T-cell (primary cell): ENCODE measurements at places on chromosomes 3 and 15.
A peak's percentile ranks its signal among the peaks of the same experiment; 100 is the strongest.

- DNase-seq, result no peak
Measured at GRCh38 chr3:46414739-46415138, 7.7 kb downstream of the CCRL2 start.

DNA sequence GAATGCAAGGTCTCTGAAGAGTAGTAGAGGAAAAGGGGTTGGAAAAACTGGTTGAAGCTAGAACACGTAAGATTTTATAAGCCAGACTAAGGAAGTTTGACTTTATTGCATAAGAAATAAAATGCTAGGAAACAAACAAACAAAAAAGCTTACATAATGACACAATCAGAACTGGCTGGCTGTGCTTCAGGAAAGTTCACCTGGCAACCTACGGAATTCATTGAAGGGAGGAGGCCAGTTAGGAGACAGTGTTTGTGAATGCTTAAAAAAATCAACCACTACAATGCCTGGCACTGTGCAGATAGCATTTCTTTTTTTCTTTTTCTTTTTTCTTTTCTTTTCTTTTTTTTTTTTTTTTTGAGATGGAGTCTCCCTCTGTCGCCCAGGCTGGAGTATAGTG, 1.9 kb upstream of the ICE2 start:
- DNase-seq, result no peak

- no peak for DNase-seq
Measured at GRCh38 chr15:89406940-89407607, 72.5 kb upstream of the POLG start.

- peak; percentile 82 for DNase-seq
Measured at GRCh38 chr3:15268033-15268631, 62.1 kb downstream of the CAPN7 start.

- no peak for DNase-seq
Measured at GRCh38 chr3:74603292-74603691, 11.2 kb downstream of the CNTN3 start.

- peak; percentile 40 for DNase-seq
Measured at GRCh38 chr3:161310649-161311423, 60.5 kb downstream of the SPTSSB start.

DNA sequence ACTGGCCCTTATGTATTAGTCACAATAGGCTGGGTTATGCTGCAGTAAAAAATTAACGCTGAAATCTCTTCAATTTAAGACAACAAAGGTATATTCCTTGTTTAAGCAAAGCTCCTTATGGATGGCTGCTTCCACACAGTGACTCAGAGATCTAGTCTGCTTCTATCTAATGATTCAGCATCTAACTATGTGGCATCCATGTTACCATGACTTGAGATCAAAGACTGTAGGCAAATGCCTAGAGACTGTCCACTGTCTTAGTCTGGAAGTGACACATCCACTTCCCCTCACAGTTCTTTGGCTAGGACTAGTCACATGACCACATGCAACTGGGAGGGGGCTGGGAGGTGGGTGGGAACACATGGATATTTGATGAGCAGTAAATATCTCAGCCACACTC, 61.3 kb upstream of the PSMD6 start:
- no peak for DNase-seq

GRCh38 chr15:33644304-33644703, 324.0 kb upstream of the CHRM5 start:
- DNase-seq, result no peak

DNA sequence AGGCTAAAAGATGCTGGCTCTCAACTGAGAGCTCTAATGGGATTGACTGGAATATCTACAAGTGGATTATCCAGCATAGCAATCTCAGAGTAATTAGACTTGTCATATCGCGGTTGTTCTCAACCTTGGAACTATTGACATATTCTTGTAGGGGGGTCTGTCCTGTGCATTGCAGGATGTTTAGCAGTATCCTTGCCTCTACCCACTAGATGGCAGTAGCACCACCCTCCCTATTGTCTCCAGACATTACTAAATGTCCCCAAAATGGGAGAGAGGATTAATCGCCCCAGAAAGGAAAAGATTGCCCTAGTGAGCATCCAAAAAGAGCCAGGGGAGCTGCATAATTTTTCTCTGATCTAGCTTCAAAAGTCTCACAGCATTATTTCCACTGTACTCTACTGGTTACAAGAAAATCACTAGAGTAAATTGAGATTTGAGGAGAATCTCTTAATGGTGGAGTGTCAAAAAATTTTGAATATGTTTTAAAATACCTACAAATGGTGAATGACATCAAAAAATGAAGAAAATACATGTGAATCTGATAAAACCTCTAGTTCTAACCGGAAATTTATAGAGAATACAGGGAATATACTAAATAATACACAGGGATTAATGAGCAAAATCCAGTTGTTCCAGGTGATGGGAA, 388.2 kb upstream of the AGTR1 start:
- DNase-seq, result no peak

- DNase-seq, result no peak
Measured at GRCh38 chr3:16995601-16996000, 110.8 kb downstream of the PLCL2 start.

DNA sequence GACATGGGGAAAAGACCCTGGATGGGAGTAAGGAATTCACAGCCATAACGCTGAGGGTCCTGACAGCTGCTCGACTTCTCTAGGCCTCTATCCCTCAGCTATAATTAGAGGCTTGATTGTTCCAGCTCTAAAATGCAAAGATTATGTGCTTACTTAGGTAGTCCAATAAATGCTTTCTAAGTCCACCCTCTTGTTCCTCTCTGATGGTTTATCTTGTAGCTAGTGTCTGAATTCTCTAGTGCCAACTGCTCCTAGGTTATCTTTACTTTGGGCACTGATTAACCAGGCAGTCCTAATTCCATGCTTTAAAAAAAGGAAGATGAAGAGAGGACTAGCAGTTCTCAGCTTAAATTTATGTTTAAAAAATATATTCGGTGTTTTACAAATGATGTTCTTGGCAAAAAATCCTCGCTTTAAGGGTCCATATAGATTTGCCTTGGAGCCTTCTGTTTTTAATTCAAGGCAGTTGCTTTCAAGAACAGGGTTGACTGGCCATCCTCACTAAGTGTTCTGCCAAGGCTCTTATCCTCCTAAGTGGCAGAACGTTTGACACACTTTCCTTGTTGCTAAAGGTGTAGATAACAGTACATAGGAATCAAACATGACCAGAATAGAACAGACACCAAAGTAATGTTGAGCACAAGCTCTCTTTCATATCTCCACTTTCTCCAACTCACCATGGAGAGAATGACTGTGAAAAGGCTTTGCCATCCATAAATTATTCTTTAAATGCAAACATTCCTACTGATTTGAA, 60.6 kb downstream of the THRB start:
- no peak for DNase-seq

DNA sequence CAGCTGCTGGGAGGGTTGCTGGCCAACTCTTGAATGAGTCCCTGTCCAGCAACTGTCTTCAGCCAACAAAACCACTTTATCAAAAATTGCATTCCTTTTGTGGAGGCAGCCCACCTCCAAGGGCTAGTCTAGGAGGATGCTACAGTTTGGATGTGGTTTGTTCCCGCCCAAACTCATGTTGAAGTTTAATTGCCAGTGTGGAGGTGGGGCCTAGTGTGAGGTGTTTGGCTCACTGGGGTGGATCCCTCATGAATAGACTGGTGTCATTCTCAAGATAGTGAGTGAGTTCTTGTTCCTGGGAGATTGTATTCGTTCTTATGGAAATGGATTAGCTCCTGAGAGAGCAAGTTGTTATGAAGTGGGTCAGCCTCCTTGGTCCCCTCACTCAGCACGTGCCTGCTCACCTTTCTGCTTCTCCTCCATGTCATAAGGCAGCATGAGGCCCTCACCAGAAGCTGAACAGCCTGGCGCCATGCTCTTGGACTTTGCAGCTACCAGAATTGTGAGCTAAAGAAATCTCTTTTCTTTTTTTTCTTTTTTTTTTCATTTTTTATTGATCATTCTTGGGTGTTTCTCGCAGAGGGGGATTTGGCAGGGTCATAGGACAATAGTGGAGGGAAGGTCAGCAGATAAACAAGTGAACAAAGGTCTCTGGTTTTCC, 4.2 kb upstream of the RFC4 start:
- DNase-seq, result no peak

- DNase-seq, result no peak
Measured at GRCh38 chr3:52792413-52792812, 2.2 kb upstream of the ITIH3 start.

DNA sequence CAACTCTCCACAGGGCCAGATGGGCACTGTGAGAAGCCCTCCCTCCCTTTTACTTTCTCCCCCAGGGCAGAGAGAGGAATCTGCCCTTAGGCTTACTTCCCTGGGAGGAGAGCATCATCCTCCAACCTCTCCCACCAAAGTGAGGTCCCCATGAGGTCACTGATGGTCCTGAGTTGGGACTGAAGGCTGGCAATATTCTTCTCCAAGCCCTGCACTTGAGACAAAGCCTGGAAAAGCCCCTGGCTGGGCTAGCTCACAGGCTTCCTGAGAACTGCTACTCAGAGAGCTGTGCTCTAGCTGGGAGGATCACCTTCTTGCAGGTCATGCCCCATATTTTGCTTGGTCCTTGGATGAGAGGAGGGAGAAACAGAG, 110.0 kb upstream of the MEF2A start:
- no peak for DNase-seq

DNA sequence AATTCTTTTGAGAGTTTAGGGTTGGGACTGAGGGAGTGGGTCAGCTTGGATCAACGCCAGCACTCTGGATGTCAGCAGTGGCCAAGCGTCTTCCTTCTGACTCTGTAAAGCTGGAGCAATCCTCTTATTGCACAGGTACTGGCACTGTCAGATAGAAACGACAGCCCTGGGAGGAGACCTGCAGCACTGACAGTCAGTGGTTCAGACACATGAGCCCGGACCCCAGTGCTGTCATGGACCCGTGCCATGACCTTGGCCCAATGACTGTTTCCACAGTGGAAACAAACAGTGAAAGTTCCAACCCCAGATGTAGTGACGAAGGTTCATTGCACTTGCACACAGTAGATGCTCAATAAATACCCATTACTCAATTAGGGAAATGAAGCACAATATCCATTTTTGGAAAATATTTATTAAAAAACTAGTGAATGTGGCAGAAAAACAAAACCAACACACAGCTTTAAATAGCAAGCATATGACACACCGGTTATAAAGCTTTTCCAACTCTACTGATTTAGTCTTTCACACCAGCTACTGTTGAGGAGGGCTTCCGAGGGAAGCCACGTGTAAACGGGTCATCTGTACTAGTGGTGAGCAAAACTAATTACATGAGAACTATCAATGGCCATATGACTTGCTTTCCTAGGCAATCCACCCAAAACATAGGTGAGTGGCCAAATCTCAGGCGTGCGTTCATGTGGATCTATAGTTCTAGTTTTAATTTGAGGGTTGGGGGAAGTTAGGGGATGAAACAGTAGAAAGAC, 22.1 kb downstream of the SIAH2 start:
- DNase-seq, result no peak

- DNase-seq, result no peak
Measured at GRCh38 chr3:41369838-41370237, 170.5 kb downstream of the CTNNB1 start.

DNA sequence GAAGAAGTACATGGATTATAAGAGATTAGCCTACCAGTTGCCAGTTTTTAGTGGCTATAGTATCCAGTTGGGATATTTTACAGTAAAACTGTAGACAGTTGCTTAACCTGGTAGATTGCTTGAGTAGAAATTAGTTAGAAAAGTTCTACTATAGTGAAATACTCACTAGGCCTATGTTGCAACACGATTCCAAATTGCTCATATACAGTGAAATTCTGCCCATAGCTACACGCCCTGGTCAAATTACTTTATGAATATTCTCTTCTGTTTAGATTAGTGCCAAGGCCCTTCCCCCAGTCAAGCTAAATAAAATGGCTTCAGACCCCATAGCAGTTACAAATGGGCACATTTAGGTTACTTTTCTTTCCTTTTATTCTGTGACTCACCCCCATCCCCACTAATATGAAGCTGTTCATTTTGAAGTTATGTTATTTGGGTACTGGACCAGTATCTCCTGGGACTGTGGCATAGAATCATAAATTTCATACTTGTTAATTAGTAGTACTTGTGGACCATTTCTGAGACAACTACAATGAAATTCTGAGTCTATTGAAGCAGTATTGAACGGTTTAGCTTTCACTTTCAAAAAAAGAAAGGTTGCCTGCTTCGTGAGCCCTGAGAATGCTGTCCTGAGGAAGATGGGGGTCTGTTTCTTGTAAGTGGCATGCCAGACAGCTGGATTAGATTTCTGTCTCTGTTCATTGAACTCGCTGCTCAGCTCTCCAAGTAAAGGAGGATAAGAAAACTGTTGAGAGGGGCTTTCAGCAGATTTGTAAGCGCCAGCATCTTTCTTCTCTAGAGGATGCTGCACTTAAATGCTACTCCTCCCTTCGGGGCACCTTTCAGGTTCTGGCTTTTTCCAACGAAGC, 65.8 kb upstream of the CFAP20DC start:
- no peak for DNase-seq

GRCh38 chr15:97234851-97235610, 725.5 kb upstream of the ARRDC4 start:
- DNase-seq, result no peak

DNA sequence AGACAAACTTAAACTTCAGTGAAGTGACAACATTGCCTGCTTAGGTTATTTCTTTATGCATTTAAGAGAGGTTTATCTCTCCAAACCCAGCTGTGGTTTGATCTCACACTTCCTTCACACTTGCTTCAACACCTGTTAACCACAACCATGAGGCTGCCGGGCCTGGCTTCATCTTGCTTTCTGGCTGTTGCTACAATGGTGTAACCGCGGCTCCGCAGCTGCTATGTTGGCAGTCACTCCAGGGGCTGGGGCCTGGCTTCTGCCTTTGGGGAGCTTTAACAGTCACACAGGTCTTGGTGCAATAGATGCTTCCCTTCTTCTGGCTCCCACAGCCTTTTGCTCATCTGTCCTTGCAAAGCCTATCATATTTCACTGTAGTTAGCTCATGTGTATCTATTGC, 72.9 kb upstream of the MNS1 start:
- DNase-seq, result peak; percentile 57

- no peak for DNase-seq
Measured at GRCh38 chr15:42493679-42494078, 1.8 kb upstream of the SNAP23 start.

DNA sequence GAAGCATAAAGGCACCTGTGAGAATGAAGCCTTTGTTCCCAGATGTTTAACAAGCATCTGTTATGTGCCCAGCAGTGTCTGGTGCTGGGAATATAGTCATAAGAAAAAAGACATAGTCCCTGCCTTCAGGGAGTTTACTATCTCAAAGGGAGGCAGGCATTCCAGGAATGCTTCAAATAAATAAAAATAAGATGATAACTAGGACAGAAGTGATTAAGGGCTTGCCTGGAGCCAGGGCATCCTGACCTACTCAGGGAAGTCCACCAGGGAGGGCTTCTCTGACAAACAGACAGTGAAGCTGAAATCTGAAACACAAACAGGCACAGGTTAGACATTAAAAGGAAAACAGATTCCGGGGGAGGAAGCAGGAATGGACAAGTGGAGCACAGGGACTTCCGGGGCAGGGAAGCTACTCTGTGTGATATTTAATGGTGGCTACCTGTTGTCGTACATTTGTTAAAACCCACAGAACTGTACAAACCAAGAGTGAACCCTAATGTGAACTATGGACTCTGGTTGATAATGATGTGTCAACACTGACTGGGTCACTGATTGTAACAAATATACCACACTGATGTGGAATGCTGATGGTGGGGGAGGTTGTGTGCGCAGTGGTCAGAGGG, 53.3 kb downstream of the ITGB5 start:
- no peak for DNase-seq

GRCh38 chr3:32551496-32551895, 19.2 kb downstream of the DYNC1LI1 start:
- no peak for DNase-seq
